ENCODE measurements at places on chromosomes 2 and 18.

DNA sequence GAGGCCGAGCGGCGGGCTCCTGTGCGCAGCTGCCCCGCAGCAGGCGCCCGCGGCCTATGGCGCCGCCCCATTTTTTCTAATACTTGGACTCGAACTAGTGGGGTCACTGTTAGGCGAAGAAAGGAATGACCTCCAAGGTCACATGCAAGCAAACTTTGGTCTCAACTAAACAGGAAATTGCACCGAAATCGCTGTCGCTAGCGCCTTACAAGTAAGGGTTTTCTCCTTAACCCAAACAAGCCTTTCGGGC lies 339 bp downstream of the ACAA2 start:
- no peak for DNase-seq

- no peak for DNase-seq
Measured at GRCh38 chr2:100426384-100426720, 8.9 kb upstream of the CHST10 start.

DNA sequence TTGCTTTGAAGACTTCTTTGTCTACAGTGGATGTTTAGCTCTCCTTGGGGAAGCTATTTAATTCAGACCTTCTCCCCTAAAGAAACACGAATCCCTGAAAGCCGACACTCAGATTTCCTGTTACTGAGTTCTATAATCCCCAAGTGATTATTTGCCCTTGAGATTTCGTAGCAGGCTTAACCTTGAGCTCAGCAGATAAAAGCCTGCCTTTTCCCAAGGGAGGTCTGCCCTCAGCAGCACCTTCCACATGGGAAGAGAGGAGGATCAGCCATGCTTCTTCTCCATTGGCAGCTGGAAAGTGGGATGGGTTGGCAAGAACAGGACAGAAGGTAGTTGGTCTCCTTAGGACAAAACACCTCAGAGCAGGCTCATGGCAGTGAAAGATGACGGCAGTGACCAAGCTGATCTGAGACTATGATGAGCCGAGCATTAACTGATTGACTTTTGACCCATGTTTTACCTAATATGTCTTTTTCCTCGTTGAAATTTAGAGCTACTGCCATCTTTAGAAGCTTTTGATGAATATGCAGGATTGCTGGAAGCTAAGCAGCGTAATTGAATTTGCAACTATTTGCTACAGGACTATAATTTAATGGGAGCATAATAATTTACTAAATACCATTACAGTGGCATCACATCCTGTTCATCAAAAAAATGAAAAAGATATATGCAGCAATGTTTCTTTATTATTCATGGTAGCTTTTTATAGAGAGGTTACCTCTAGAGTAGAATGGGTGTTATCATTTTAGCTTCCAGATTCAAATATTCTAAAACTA lies 511.1 kb upstream of the ID2 start:
- DNase-seq, result no peak

DNA sequence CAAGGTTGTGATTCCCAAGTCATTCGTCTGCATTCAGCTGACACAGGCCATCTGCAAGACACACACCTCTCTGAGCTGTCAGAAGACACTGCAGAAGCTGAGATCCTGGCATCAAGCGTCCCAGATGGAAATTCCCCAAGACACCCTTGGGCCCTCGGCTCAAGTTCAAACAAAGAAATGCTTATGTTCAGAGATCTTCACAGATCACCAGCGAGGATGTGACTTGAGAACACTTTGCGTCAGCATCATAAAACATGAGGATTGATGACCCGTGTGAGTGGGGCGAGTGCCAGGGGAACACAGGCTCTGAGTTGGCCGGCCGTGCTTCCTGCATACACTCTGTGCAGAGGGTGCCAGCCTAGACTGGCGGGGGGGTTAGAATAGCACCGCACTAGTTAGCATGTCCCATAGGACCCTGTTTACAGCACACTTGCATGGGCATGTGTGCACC lies 36.8 kb downstream of the KCNIP3 start:
- DNase-seq, result no peak

- DNase-seq, result no peak
Measured at GRCh38 chr2:46241344-46241743, 55.9 kb upstream of the EPAS1 start.

- DNase-seq, result no peak
Measured at GRCh38 chr2:238847841-238848690, at the start of gene TWIST2. Gene TWIST2 (plus strand): TSS chr2:238848085. CDS start chr2:238848216, 131 bp downstream.

All from stimulated activated CD8-positive, alpha-beta memory T cell treated with anti-CD3 and anti-CD28 coated beads, Interleukin-15, amount 100 ng/mL, for 4 hours (primary cell).